ENCODE measurements at places on chromosomes 12 and 14.

GRCh38 chr12:44647917-44648690, 228.0 kb downstream of the NELL2 start:
- DNase-seq: no peak

- DNase-seq: no peak
These were observed 261.3 kb upstream of the NOS1 start for GRCh38 chr12:117622741-117623140.

DNA sequence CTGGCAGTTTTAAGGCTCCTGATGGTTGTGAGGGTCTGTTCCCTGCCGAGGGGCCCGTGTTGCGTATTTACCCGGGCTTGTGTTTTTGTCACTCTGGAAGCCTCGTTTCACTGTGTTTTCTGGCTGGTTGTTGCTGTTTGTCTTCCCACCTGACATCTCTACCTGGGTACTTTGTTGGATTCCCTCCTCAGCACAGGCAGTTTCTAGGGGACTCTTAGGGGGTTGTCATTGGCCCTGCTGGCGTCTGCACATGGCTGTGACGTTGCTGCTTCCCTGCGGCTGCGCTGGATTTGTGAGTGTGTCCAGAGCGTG, 6.4 kb downstream of the FBRSL1 start:
- DNase-seq: no peak

DNA sequence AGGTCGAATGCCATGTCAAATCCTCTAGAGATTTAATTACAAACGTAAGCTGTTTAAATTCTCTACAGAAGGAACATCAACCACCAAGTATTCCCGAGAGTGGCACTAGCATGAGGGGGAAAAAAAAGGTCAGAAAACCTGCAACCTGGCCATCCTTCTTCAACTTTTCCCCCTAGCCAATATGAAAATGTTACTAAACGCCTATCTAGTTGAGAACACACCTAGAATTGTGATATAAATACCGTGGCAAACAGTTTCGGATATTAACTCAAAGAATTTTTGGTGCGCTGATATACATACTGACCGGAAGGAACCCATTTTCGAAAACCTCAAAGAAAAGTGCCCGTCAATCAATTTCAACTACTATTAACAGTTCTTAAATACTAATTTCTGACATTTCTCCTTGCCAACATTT, 1.8 kb downstream of the HNRNPC start:
- DNase-seq: no peak

GRCh38 chr12:55019784-55020183, at the start of gene NEUROD4:
Gene NEUROD4 (plus strand): TSS chr12:55019974. CDS start chr12:55026440, 6,466 bp downstream.
- DNase-seq: peak; percentile 30

DNA sequence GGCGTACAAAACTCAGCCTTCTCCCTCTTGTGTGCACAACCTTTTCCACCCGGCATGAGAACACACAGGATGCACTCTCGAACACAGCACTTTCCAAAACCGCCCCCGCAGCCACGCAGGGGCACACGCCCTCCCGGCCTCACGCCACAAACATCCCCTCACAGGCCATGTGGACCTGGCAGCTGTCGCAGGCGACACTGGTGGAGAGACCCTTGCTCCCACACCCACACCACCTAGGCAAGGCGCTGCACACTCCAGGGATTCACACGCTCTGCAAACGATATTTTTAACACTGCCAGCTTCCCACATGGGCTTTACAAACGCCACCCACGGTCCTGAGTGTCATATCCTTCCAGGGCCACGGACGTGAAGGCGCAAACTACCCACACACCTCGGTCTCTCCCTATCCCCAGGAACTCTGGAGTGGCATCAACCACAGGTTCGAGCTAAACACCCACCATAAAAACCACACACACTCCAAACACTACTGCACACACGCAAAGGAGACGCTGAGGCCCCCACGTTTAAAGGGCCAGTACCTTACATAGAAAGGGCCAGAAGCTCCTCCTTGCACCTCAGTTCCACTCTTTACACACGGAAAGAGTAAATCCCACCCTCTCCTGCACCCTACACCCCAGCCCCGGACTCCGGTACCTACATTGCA, 12.4 kb upstream of the ITGB7 start:
- DNase-seq: peak; percentile 22

GRCh38 chr14:74698465-74698864, 14.4 kb downstream of the AREL1 start:
- no peak for DNase-seq

GRCh38 chr12:27347779-27348178, 15.1 kb downstream of the BMAL2 start:
- DNase-seq: no peak

- no peak for DNase-seq
These were observed 6.3 kb downstream of the RACGAP1 start for GRCh38 chr12:50018968-50019367.

DNA sequence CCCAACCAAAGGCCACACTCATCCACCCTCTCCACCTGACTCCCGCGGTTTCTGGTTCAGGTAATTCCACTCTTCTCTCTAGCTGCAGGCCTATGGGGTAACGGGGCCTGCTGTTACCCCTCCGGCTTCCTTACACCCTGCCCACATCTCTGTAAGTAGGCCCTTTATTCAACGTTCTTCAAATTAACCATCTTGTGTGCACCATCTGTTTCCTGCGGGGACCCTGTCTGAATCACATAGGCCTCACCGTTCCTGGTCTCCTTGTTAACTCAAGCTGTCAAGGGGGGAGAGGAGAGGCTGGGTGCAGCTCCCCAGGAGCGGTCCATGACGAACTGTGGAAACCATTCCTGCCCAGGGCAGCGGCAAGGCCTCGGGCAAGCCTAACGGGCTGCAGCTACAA, 9.3 kb upstream of the DLK1 start:
- DNase-seq: no peak

GRCh38 chr12:123393747-123394146, 9.8 kb downstream of the KMT5A start:
- DNase-seq: no peak

GRCh38 chr12:56104815-56105608, 653 bp downstream of the PA2G4 start:
- peak; percentile 15 for DNase-seq

GRCh38 chr12:51171884-51172514, 936 bp downstream of the TFCP2 start:
- no peak for DNase-seq

GRCh38 chr12:6829536-6830220, 1.5 kb downstream of the P3H3 start:
- no peak for DNase-seq

DNA sequence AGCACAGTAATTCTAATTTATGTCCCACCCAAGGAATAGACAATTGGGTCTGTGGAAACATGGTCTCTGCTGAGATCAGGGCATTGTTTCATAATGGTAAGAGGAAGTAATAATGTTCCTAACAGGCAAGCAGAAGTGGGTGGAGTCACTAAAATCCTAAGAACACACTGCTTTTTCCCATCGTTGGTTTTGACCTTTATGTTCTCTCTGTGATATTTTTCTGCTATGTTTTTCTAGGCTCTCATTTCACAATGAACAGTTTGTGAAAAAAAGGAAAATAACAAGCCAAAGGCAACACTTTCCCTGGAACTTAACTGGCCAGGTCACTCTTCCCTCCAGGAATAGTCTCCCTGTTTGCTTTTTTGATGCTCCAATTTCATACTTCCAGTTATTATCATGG, 80.6 kb upstream of the OVCH1 start:
- DNase-seq: no peak

GRCh38 chr12:120713861-120714482, 3.7 kb downstream of the UNC119B start:
- peak; percentile 86 for DNase-seq

DNA sequence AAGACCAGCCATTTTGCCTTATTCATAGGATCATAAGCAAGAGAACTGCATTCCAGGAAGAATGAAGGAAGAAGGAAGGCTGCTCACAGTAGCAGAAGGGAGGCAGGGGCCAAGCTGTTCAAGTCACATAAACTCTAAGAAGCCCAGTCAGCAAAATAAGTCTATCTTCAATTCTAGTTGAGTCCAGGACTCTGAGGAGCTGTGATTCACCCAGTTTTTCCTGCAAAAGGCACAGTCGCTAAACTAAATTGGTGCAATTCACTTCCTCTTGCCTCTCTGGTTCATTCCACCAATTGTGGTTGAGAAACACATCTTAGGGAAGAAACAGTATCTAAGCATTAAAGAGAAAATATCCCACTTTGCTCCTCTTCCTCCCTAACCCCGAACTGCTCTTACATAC, 9.8 kb downstream of the ZNF641 start:
- no peak for DNase-seq

DNA sequence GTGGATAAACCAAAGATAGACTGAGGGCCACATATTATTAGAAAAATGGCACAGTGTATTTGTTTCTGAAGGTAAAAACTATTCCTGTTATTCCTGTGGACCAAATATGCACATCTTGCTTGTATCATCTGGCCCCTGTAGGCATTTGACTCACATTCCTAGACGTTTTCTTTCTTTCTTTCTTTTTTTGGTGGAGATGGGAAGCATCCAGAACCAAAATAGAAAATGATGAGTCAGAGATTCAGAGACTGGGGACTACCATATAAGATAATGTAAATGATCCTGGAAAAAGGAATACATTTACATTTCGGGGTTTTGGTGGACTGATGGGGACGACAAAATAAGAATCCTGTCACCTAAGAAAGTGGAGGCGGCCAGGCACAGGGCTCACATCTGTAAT, 24.2 kb downstream of the TRIM9 start:
- no peak for DNase-seq

DNA sequence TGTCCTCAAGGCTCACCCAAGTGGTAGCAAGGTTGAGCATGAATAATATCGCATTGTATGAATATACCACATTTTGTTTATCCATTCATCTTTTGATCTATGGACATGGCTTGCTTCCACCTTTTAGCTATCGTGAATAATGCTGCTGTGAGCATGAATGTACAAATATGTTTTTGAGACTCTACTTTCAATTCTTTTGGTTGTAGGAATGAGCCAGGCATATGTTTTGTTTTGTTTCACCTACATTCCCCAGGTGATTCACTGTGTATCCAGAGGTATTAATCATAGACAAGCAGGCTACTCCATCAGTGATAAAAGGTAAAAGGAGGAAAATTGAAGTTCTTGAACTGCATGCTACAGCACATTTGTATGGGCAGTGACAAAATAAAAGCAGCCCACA, 35.8 kb downstream of the CDKL1 start:
- no peak for DNase-seq

GRCh38 chr12:105175397-105175990, 60.5 kb downstream of the APPL2 start:
- DNase-seq: no peak

- peak; percentile 81 for DNase-seq
These were observed 257.8 kb upstream of the BTG1 start for GRCh38 chr12:92403210-92404175.

DNA sequence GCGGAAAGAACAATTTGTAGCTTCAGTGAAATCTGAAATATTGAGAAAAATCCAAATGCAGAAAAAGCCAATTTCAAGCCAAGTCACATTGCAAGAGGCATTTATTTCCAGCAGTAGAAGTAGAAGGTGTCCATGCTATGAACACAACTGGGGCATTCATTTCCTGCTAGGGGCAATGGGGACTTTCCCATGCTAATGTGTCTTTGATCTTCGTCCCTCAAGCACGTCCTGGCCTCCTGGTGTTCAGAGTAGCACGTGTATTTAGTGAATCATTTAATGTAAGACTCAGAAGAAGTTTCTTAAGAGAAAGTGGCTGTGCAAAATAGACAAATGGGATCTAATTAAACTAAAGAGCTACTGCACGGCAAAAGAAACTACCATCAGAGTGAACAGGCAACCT, 267.9 kb downstream of the TMEM132C start:
- no peak for DNase-seq

- DNase-seq: no peak
These were observed 45.4 kb upstream of the CCND2 start for GRCh38 chr12:4228122-4228580.

- DNase-seq: no peak
These were observed 14.1 kb upstream of the GALNT9 start for GRCh38 chr12:132343294-132344004.

DNA sequence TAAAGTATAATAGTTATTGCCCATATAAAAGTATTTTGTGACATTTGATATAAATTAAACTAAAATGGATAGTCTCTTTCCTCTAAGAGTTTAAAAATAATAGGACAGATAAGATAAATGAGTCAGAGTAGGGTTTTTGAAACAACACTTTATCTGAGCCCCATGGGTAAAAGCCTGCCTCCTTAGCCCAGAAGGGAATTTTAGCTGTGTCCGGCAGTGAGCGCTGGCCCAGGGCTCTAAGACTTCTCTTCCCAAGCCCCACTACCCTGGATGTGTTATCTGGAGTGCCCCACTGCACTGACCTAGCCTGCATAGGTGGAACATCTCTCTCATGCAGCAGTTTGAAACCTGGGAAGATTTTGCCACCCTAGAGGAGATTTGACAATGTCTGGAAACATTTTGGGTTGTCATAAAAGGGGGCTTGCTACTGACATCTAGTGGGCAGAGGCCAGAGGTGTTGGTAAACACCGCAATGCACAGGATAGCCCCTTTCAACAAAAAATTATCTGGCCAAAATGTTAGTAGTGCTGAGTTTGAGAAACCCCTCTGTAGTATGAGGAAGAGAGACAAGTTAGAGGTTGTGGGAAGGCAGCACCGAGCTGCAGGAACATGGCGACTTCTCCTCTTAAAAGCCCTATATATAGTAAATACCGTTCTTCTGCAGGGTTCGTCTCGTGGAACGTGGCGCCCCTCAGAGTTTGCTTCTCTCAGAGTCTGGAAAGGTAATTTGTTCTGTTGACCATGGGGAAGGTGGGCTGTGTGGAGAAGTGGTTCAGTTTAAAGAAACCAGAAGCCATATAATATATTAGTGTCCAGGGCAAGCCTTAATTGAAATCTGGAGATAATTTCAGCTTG, 29.3 kb upstream of the ATF1 start:
- DNase-seq: peak; percentile 19

- no peak for DNase-seq
These were observed 92.4 kb downstream of the SPTSSA start for GRCh38 chr14:34369648-34370030.

DNA sequence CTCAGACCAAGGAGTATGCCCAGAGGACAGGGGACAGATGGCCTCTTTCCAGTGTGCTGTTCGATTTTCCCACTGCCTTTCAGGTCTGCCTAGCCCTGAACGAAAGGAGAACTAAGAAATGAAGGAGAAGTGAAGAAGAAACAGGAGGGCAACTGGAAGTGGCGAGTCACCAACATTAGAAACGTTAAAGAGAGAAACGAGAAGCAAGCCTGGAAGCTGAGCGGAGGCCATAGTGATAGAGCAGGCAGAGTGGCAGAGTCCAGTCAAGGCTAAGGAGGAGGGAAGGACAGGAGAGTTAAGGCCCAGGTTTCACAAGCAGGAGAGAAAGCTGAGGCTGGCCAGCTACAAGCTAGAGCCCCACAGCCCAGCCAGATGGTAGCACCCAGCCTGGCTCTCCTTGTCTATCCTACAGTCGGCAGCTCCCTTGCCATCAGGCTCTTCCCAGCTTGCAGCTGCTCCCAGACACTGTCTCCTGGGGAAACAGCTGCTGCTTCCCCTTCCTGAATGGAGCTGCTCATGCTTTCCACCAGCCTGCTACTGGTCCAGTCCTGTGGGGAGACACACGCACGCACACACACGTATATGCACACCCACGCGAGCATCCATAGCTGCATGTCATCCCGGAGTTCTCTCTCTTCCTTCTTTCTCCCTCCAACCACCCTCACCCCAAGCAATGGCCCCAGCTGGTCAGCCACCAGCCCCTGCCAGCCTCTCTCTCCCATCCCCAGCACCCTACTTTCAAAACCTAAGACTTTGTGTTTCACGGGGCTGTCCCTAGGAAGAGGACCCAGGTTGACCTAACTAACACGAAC, 139.7 kb upstream of the CCND2 start:
- DNase-seq: no peak
